ENCODE measurements at places on chromosomes 5 and 9. TPM values are rescaled to one million over a fixed set of nuclear protein-coding genes. Genes with fewer than 3 reads are reported as not detected.

Gene LCN9
- not detected for total RNA-seq

Gene KCNN2
- 27.2 TPM for total RNA-seq

Gene PCDHA13
- total RNA-seq, result 1.9 TPM

Gene GHR
- total RNA-seq, result 12.7 TPM

DNA sequence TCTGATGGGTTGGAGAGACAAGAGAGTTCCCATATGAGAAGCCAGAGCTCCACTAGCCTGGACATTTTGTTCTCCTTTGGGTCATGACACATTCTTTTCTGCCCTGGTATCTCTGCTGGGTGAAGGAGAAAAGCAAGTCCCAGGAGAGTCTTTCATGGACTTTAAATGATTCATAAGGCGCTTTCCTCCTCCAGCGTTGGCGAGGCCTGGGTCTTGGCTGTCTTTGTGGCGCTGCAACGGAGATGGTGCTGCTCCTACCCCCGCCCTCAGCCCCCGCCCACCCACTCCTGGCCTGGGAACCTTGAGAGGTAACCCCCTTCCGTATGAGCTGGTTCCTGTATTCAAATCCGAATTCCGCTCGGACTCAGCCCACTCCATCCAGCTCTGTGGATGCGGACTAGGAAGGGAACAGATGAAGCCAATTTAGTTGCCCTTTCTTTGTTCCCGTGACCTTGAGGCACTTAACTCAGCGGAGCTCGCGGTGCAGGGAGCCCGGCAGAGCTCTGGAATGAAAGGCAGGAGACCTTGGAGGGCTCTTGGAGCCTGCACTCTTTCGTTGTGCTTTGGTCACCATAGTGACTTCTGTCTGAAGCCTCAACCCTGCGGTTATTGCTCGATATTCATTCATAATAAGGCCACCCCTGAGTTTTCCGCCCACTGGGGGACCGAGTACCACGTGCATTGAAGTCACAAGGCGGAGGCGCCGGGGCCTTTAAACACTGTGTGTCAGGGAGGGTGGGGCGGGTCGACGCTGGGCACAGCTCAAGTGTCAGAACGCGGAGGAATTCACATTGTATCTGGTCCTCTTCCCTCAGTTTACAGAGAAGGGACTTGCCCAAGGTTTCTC, 14.0 kb upstream of the PWWP2A start:
- DNase-seq, result peak; percentile 78

DNA sequence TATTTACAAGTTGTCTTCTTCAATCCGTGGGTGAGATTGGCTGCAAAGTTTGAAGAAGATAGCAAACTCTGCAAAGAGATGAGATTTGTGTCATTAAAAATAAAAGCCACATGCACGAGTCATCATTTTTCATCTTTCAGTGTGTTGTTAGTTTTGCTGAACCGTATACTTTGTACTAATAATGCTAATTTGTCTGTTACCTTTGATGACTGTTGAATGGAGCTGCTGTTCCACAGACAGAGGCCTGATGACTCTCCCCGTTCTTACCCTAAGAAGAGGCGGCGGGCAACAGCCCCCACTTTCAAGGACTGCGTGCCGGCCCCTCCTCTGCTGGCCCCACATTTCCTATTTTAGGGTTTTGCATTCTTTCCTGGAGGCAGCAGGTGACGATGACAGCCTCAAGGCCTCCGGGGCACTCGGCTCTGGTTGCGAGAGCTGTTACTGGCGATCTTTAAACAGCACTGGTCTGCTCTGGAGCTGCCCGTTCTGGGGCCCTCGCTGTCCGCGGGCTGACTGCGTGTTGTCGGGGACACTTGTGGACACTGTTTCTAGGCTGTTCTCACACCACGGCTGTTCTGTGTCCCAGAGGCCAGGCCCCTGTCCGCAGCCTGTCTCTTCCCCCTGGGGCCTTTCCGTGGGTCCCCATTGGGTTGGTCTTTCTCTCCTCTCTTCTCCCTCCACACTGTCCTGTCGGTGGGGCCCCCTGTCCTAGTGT, 35.1 kb downstream of the NDUFS6 start:
- no peak for DNase-seq

DNA sequence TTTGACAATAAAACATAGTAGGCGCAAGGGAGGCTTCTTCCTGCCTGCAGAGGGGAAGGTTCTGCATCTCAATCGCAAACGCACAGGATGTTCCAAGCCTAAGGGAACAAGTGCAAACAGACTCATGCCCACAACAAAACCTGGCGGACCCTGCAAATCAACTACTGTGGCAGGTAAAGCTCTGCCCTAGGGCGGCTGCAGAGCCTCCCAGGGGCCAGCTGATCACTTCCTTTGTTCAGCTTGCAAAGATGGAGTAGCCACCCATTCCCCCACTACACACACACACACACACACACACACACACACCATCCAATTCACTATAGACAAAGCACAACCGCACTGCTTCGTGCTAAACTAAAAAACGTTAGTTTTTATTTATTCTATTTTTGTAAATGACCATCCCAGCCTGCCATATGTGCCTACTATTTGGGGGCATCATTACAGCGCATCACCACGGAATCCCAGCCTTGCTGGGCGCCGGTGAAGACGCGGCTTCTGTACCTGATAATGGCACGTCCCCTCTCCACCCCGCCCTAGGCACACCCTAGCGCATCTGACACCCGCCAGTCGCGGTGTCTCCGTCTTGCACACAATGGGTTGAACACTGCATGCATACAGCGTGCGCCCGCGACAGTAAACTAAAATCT, 57.6 kb downstream of the DPYSL3 start:
- peak; percentile 82 for DNase-seq

GRCh38 chr9:18997151-18997550, 35.9 kb downstream of the SAXO1 start:
- DNase-seq, result no peak

DNA sequence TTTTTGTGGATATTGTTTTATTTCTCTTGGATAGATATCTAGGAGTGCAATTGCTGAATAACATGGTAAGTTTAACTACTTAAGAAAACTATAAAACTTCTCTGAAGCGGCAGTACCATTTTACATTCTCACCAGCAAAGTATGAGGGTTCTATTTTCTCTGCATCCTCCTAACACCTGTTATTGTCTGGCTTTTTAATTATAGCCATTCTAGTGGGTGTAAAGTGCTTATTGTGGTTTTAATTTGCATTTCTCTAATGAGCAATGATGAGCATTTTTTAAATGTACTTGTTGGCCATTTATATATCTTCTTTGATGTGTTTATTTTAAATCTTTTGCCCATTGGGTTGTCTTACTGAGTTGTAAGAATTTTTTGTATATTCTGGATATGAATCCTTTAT, 28.7 kb downstream of the SMIM32 start:
- no peak for DNase-seq

GRCh38 chr5:129978270-129978669, 74.0 kb downstream of the CHSY3 start:
- DNase-seq, result no peak

DNA sequence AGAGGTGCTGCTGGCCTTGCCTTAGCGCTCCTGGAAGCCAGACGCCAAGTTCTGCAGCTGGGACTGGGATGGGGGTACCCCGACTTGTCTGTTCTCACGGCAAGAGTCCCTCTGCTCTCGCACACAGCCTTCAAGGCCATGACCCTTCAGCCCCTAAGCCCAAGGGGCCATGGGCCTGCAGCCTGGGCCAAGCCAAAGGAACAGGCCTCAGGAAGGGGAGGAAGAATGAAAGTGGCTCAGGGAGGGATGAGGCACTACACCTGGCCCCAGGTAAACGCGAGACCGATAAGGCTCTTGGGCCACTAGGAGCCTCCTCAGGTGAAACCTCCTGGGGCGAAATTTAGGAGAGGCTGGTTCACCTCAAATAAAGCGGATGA, 3.9 kb downstream of the EBF1 start:
- no peak for DNase-seq

DNA sequence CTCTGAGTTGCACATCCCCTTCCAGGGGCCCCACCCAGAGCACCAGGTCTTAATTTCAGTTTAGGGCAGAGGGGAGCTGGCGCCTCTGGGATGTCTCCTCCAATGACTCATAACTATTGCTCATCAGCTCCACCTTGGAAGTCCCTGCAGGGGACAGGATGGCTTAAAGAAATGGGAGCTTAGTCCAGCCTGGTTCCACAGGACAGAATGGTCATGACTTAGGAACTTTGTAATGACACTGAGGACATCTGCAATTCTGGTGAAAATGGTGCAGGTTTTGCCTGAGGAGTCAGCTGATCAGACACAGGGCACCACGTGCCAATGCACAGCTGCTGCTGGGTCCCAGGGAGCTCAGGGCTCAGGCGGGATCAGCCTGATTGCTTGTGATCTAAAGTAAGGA, 16.4 kb upstream of the PPP1R26 start:
- DNase-seq, result no peak

- DNase-seq, result no peak
These were observed 19.6 kb upstream of the ARL15 start for GRCh38 chr5:54329731-54330709.

DNA sequence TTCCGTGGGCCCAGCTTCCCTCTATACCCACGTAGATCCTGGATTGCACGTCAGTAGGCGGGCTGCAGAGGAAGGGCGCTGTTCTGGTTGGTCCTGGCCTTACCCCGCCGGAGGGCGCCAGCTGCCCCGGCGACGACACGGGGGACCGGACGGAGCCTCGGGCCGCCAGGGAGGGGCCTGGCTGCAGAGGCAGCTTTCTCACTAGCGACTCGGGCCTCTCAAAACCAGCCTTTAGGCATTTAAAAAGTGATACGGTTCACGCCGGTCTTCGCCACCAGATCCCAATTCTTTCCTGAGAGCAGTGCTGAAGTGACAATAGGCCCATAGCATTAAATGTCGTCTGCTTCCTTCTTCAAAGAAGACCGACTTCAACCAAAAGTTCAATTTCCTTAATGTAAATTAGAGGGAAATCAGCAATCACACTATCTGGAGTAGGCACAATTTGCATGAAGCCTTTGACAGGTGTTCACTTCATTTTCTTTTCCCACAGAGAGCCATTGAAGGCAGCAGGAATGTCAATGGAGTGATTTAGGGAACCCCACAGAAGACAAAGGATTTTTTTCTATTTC, 17.6 kb upstream of the UBE2D2 start:
- DNase-seq, result peak; percentile 58
